Stimulated activated CD8-positive, alpha-beta memory T cell treated with anti-CD3 and anti-CD28 coated beads, Interleukin-4, amount 100 ng/mL, for 24 hours (primary cell): ENCODE measurements at places on chromosomes 16 and 17.

- DNase-seq: no peak
These were observed 350.0 kb downstream of the KCNJ2 start for GRCh38 chr17:70519300-70519699.

- no peak for DNase-seq
These were observed 190.9 kb upstream of the GSE1 start for GRCh38 chr16:85422196-85422631.

DNA sequence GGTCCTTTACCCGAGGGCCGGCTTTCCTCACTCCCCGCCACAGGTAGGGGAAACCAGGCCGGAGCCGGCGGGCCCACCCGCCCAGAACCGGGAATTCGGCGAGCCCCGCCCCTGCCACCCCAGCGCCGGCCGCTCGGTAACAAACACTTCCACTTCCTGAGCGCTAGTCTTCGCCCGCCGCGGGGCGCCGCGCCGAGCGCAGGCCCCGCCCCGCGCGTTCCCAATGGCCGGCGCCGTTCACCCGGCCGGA, 224 bp upstream of the NHERF1 start:
- no peak for DNase-seq

DNA sequence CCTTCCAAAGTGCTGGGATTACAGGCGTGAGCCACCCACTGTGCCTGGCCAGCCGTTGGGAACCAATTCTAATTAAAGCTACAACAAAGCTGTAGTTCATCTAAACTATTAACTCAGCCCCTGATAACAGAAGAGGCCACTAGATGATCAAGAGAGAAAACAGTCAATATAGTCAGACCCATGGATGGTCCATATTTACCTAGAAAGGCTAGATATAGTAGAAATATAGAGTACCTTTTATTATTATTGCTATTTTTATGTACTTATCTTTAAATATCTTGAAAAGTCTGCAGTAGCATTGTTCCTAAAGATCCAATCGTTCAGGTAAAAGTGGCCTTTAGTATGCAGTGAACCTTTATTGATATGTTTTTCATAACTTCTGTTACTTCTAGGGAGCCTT, 43.2 kb downstream of the RNF213 start:
- DNase-seq: no peak

DNA sequence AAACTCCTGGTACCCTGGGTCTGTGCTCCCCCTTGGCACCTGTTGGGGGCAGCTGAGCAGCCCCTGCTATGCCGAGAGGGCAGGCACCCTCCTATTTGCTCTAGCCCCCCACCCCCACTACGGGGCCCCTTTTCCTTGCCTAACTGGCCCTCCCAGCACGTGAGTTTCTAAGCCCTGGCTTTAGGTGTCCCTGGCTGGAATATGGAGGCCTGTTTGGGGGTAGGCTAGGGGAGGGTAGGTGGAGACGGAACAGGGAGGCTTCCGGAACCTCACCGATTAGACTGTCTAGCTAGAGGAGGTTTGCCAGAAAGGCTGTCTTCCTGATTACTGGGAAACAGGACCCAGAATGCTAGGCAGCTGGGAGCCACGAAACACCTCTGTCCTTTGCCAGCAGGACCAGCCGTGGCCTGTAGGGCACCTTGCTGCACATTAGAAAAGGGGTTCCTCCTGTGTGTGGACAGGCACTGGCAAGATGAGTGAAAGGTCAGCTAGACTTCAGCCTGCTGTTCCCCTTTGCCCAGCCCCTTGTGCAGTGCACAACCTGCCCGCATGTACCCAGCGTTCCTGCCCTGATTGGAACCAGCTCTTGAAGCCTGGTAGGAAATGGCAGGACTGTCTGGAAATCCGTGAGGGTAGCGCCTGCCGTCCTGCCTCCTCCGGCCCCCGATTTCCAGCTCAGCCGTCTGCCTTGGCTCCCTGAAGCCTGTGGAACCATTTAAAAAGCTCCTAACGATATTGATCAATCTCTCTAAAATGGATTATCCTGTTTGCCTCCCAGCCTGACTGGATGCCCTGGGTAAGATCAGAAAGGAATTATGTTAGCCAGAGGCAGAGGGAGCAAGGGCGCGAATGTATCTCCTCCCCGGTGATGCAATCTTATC, 83.4 kb upstream of the GSE1 start:
- no peak for DNase-seq

DNA sequence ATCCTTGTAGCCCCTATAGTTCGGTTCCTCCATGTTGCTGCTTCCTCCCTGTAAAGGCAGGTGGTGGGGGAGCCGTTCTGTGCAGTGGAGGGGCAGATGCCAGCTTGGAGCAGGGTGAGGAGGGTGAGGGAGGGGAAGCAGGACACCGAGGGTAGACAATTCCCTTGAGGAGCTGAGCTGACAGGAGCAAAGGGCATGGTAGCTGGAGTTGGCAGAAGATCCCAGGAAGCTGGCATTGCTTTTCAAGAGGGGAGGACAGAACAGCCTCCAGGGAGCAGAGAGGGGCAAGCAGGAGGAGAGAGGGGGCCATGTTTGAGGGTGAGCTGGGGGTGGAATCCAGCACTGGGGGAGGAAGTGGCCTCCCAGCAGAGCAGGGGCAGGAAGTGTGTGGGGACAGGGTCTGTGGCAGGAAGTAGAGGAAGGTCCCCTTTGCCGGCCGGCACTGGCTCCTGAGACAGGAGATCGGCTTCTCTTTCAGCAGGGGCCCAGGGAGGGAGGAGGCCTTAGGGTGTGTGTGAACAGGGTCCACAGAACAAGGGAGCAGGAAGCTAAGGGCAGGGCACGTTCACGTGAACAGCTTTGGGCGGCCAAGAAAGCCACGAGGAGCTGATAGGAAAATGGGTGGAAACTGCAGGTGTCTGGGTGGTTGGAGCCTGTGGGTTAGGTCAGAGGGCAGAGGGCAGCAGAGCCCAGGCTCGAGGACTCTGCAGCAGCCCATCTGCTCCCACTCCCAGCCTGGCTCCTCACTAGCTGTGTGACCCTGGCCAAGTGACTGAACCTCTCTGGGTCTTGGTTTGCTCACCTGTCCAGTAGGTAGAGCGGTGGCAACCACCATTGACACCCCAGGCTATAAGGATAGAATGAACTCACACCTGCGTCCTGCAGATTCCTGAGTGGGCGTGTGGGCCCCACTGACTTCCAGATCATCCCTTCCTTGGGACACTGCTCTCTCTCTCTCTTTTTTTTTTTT, 17.5 kb upstream of the SPNS2 start:
- DNase-seq: peak; percentile 33

GRCh38 chr17:36768394-36768793, 167.0 kb downstream of the MRM1 start:
- DNase-seq: no peak

DNA sequence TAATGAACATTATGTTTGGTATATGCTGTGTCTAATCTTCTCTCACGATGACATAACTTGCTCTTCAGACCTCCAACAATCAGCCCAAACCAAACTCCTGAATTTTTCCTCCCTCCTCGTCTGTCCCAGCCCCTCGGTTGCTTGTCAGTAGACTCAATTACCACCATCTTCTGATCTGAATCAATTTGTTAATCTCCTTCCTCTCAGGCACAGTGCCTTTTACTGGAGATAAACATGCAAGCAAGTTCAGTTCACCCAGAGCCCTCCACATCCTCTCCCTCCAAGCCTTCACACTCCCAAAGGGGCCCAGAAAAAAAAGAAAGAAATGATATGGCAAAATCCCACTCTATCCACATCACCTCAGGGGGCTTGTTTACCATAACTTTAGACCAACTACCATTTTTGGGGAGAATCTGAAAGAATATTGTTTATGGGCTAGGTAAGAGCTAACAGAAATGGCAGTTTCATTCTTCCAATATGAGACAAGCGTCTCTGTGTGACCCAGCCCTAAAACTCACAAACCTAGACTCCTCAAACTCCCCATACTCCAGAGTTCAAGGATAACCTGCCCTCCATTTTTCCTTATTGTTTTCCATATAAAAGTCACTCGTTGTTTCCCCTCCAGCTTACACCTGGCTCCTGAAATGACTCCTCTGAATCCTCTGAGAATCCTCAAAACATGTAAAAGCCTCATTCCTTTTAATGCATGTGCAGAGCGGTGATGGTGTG, 1.5 kb downstream of the TEX2 start:
- no peak for DNase-seq

DNA sequence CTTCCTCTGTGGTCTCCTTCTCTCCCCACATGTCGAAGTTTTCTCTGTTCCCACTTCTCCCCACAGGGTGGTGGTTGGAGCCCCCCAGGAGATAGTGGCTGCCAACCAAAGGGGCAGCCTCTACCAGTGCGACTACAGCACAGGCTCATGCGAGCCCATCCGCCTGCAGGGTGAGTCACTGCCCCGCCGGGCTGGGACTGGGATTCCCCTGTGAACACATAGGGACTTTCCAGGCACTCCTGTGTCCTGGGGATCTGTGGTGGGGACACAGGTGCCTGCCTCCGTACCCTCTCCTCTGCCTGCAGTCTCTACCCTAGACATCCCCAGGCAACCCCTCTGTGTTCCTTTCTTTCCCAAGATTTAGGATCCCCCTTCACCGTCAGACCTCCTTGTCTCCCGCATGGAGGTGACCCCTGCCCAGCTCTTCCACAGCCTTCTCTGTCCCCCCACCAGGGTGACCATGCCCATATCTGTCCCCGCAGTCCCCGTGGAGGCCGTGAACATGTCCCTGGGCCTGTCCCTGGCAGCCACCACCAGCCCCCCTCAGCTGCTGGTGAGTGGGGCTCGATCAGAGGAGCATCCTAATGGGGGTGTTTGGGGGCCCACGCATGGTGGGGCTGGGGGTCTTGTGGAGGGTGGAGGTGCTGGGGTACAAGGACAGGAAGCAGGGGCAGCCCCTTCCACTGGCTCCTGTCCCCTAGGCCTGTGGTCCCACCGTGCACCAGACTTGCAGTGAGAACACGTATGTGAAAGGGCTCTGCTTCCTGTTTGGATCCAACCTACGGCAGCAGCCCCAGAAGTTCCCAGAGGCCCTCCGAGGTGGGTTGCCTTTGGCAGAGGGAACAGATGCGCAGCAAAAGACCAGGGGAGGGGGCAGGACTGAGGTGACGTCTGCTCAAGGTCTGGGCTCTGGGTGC, 5.8 kb downstream of the ITGAM start:
- peak; percentile 68 for DNase-seq

GRCh38 chr16:79261944-79262552, 338.5 kb downstream of the MAF start:
- no peak for DNase-seq

- no peak for DNase-seq
These were observed 1.4 kb downstream of the AXIN2 start for GRCh38 chr17:65559804-65560627.

DNA sequence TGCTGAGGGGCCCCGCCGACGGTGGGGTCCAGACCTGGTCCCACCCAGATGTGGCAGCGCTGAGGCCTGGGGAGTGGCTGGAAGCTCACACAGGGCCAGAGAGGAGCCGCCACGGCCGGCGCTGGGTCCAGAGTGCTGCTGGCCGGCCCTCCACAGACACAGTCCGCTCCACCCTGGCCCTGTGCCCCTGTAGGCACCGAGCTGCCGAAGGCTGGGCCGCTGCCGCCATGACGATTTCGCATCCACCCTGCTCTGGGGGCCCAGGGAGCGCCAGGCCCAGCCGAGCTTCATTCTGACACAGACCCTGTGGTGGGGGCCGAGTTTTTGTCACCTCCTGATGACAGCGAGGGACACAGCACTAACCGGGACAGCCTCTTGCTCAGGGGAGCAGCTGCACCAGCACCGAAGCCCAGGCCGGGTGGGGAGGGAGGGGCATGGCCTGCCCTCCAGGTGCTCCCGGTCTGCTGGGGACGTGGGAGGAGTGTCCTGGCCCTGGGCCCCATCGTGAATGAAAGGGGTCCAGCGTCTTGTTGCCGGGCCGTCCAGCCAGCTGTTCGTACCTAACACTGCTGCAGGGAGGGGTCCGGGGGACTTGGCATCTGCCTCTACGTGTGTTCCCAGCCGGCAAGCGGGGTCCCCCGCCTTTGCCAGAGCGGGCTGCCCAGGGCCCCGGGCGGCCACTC, 27.1 kb upstream of the SSTR5 start:
- DNase-seq: no peak

GRCh38 chr16:64864232-64864809, 257.5 kb downstream of the CDH11 start:
- DNase-seq: no peak

- DNase-seq: no peak
These were observed 372.3 kb upstream of the SALL1 start for GRCh38 chr16:51523400-51523799.

- no peak for DNase-seq
These were observed 28.9 kb upstream of the CDH15 start for GRCh38 chr16:89142474-89143195.

- DNase-seq: no peak
These were observed 1.3 kb downstream of the CCDC102A start for GRCh38 chr16:57534881-57535658.

DNA sequence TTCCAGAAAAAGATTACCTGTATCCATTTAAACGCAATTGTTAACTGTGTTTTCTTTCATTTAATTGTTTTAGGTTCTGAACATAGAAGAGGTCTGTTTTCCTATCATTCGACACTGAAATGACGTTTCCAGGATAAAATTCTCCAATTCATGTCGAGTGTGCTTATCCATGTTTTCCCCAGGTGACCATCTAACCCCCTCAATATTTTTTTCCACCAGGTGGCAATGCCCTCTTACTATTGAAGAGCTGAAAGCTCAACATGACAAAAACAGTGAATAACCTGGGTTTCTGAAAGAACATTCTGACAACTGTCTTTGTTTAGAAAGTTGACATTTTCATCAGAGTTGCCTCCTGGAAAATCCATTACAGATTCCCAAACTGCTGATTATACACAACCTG, 948.7 kb downstream of the KCNJ2 start:
- no peak for DNase-seq

- no peak for DNase-seq
These were observed 37.3 kb downstream of the BCO1 start for GRCh38 chr16:81275795-81276194.

GRCh38 chr17:75622076-75622475, 11.2 kb upstream of the SMIM5 start:
- DNase-seq: no peak

DNA sequence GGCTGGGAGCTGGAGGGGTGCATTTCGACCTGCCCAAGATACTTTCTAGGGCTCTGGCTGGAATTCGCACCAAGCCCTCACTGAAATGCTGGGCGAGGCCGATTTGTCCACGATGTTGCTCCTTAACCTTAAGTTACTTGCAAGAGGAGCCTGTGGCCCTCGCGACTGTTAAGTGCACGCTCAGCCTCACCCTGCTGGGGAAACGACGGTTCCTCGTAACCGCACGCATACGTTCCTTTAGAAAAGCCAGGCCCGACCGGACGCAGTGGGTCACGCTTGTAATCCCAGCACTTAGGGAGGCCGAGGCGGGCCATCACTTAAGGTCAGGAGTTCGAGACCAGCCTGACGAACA, 607 bp upstream of the NCOR1 start:
- peak; percentile 1 for DNase-seq

DNA sequence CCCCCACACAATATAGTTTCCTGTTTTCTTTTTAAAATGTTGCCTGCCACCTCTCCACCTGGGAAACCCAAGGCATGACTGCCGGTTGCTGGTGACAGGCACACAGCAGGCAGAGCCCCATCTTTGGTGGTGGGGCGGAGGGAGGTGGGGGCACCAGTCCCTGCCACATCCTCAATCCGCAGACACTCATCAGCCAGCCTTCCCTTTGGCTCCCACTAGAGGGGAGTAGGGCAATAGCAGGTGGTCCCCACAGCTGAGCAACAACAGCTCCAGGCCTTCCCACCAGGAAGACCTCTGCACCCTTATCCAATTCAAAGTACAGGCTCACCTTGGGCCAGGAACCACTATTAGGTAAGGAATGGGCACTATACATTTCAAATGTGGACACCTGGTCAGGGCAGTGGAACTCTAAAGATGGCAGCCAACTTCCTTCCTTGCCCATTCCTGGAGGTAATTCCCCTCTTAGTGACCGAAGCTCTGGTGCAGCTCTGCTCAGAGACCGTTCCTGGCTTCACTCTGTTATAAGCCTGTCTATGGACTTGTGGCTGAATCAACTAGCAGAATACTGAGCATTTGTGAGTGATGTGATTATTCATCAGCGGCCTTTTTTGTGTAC, 13.9 kb downstream of the RECQL5 start:
- no peak for DNase-seq
